ENCODE measurements at places on chromosomes 5 and 9. TPM values are rescaled to one million over a fixed set of nuclear protein-coding genes. Genes with fewer than 3 reads are reported as not detected.

PCA3 gene
- not detected for polyA plus RNA-seq

KCNV2 gene
- not detected for polyA plus RNA-seq

ANKRD31 gene
- not detected for polyA plus RNA-seq

CFAP90 gene
- polyA plus RNA-seq = not detected

SPATA31A1 gene
- not detected for polyA plus RNA-seq

FREM1 gene
- not detected for polyA plus RNA-seq

TIMD4 gene
- not detected for polyA plus RNA-seq

GPX3 gene
- not detected for polyA plus RNA-seq

CYLC2 gene
- not detected for polyA plus RNA-seq

CDH6 gene
- not detected for polyA plus RNA-seq

Data from immature natural killer cell (primary cell).